ENCODE measurements at places on chromosomes 6 and 20.

- no peak for DNase-seq
Observed at GRCh38 chr6:7034055-7034454, 73.7 kb upstream of the RREB1 start.

DNA sequence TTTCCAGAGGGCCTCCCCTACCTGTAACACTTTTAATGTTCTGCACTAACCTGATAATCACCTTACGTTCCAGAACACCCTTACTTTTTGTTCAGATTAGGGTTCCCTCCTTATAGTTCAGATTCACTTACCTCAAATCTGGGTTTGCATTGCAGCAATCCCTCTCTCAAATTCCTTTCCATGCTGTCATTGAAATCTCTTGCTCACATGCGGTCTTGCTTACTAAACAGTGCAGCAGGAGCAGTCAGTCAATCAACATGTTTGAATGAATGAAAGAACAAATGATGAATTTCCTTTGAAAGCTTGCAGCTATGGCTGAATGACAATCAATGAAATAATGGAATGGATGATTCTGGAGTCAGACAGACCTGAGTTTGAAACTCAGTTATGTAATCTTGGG lies 200.1 kb downstream of the HIVEP2 start:
- DNase-seq: no peak

DNA sequence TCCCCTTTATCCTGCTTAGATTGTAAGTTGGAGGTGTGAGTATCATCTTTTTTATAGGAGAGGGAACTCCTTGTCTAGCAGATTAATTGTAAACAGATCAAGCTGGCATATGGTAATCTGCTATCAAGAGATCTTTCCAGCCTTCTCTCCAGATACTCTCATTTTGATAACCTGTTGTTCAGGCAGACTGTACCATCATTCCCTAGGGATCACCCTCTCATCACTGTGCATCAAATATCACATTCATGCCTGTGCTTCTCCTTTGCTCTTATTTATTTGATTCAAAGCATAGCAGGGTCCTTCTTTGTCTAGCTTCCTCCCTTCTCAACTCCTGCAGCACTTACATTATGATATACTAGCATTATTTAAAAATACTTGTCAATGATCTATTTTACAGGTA lies 73.8 kb downstream of the LRRC1 start:
- peak; percentile 61 for DNase-seq

- no peak for DNase-seq
Observed at GRCh38 chr20:51734876-51735720, 33.1 kb downstream of the ATP9A start.

- no peak for DNase-seq
Observed at GRCh38 chr20:771741-772464, 3.6 kb upstream of the SLC52A3 start.

GRCh38 chr6:43877036-43877435 lies 107.0 kb downstream of the VEGFA start:
- no peak for DNase-seq

DNA sequence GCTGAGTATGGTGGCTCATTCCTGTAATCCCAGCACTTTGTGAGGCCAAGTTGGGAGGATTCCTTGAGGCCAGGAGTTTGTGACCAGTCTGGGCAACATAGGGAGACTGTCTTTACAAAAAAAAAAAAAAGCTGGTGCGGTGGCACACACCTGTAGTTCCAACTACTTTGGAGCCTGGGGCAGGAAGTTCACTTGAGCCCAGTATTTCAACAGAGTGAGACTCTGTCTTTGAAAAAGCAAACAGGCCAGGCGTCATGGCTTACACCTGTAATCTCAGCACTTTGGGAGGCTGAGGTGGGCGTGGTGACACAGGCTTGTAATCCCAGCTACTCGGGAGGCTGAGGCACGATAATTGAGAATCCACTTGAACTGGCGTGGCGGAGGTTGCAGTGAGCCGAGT lies 28.7 kb downstream of the MYBL2 start:
- DNase-seq: no peak

DNA sequence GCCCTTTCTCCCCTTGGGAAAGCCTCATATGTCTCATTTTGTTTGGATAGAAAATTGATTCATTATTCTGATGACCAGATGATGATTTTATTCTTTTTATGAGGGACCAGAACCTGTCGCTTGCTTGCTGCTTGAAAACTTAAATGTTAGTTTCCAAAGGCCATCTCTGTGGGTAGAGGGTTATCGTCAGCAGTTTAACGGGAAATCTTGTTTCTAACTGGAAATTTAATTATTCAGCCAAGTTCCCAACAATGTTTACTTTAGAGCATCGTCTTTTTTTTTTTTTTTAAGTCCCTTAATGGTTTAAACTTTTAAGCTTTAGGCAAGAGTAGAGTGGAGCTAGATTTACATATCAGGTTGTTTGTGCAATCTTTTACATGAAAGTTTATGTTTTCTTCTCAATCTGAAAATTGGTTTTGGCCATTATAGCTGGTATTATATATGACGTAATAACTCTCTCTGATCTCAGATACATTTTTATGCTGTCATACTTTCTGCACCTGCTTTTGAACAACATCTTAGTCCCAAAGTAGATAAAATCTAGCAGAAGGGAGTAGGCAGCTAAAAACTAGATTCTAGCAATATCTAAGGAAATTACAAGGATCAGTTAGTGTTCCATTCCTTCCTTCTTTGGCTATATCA lies 93.9 kb downstream of the FOXO3 start:
- no peak for DNase-seq

GRCh38 chr6:109714166-109714565 lies 23.1 kb downstream of the FIG4 start:
- DNase-seq: no peak

DNA sequence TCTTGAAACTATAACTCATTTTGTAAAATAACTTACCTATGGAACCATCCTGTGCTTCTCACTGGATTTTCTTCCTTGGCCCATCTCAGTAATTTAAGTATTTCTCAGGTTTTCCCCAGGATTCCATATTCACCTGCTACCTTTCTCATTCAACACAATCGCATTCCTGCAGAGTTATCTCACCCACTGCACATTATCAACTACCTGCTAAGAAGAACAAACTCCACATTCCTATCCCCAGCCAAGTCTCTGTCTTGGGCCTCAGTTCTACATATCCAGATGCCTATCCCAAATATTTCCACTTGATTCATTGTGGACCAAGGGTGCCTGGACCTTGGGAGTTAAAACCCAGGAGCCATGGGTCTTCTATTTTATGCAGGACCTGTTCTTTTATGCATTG lies 60.2 kb upstream of the KCNQ5 start:
- no peak for DNase-seq

GRCh38 chr6:49570474-49571079 lies 20.1 kb downstream of the C6orf141 start:
- no peak for DNase-seq

GRCh38 chr6:30060606-30061091 lies 416 bp upstream of the POLR1H start:
- DNase-seq: no peak

DNA sequence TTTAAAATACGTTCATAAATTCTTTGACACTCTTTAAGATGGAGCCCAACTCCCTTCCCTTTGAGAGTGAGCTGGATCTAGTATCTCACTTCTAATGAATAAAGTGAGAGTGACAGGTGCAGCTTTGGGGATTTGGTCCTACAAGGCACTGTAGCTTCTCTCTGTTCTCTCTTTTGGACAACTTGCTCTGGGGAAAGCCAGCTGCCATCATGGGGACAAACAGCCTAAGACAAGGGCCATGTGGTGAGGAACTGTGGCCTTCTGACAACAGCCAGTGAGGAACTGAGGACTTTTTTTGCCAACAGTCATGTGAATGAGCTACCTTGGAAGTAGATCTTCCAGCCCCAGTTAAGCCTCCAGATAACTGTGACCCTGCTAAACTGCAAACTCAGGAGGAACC lies 272.8 kb upstream of the AGPAT4 start:
- no peak for DNase-seq

GRCh38 chr20:35571555-35571954 lies 29.7 kb downstream of the ERGIC3 start:
- no peak for DNase-seq

GRCh38 chr6:111427341-111428116 lies 55.5 kb downstream of the REV3L start:
- no peak for DNase-seq

DNA sequence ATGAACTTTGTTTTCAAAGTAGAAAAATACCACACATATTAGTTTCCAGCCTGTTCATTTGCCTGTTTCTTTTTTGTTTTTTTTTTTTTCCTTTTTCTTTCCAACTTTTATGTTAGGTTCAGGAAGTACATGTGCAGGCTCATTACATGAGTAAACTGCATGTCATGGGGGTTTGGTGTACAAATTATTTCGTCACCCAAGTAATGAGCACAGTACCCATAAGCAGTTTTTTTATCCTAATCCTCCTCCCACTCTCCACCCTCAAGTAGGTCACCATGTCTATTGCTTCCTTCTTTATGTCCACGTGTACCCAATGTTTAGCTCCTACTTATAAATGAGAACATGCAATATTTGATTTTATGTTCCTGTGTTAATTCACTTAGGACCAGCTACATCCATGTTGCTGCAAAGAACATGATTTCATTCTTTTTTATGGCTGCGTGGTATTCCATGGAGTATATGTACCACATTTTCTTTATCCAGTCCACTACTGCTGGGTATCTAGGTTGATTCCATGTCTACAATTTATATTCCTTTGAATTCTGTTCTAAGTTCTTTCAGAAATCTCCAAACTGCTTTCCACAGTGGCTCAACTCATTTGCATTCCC lies 31.8 kb downstream of the SNX14 start:
- DNase-seq: no peak

GRCh38 chr6:18179770-18180356 lies 24.6 kb downstream of the KDM1B start:
- DNase-seq: no peak

- DNase-seq: no peak
Observed at GRCh38 chr6:42152024-42152423, 9.6 kb upstream of the C6orf132 start.

- DNase-seq: no peak
Observed at GRCh38 chr20:50683570-50683969, 7.8 kb downstream of the RIPOR3 start.

DNA sequence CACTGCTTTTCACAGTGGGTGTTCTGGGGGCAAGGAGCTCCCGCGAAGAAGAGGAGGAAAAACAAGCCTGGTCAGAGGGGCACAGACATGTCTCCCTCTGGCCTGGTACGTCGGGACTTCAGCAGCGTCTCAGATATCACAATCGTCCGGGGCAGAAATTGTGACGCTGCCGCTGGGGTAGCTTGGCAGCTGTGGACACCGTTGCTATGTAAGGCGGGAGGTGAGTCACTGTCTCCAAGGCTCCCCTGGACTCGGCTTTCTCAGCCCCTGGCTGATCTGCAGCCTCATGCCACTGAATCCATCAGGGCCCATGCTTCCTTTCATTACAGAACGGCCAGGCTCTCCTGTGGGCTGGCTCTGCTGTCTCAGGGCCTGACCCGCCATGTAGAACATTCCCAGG lies 98.7 kb downstream of the SULF2 start:
- no peak for DNase-seq

- no peak for DNase-seq
Observed at GRCh38 chr6:108027594-108027993, 46.9 kb downstream of the OSTM1 start.

GRCh38 chr20:9093218-9093957 lies 24.5 kb downstream of the PLCB4 start:
- no peak for DNase-seq

DNA sequence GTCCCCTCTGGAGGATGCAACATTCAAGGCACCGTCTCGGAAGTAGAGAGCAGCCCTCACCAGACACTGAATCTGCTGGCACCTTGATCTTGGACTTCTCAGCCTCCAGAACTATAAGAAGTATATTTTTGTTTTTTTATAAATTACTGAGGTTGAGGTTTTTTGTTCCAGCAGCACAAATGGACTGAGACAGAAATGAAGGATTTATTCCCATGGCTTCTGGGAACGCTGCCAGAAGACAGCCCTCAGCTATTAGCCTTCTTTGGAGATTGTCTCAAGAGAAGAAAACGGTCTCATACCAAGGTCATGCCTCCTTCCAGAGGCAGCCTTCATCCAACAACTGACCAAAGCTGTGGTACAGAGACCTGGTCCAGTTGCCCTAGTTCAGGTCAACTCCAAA lies 85.4 kb downstream of the CHMP4B start:
- DNase-seq: no peak

DNA sequence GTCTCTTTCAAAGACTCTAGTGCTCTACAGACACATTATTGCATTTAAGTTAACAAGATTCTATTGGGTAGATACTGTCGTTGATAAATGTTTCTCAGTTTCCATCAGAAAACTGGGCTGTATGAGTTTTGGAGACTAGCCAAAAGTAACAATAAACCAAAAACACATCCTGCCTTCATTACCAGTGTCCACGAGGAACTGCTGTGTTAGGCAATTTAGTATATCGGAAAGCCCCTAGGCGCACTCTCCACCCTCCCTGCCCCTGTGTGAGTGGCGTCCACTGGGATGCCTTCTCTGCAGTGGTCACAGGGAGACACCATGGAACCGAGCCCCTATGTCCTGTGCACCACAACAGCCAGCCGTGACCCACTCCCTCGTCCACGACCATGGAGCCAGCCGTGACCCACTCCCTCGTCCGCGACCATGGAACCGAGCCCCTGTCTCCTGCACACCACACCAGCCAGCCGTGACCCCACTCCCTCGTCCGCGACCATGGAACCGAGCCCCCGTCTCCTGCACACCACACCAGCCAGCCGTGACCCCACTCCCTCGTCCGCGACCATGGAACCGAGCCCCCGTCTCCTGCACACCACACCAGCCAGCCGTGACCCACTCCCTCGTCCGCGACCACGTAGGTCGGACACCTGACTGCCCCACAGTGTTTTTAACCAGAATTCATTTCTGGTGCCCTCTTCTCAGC lies 35.3 kb downstream of the DLL1 start:
- DNase-seq: no peak

DNA sequence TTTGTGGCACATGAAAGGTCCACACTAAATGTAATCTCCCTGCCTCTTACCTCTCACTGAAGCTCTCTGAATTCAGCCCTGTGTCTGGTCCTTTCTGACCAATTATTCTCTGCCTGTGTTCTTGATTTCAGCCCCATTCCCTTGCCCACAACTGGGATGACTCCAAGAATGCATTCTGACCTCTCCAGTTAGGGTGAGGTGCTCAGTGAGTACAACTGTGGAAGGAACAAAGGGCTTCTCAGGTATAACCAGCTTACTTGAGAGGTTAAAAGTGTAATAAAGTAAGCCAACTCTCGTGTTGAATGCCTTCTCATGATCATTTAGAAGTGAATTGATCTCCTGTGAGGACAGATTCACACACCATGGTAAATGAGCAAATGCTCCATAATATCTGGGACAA lies 88.1 kb downstream of the GCLC start:
- no peak for DNase-seq

All from NCI-H1417 (cell line).